ENCODE measurements at places on chromosomes 6 and 20. TPM values are rescaled to one million over a fixed set of nuclear protein-coding genes. Genes with fewer than 3 reads are reported as not detected.

- DNase-seq, result no peak
These were observed 6.3 kb upstream of the AHI1 start for GRCh38 chr6:135503703-135504475.

The HLA-DRA gene
- 244 TPM for total RNA-seq

The FRK gene
- 1.6 TPM for total RNA-seq

The SLC35D3 gene
- not detected for total RNA-seq

The OPN5 gene
- not detected for total RNA-seq
